ENCODE measurements at places on chromosomes 12 and 14.

GRCh38 chr12:93336291-93336741, 41.4 kb upstream of the NUDT4 start:
- ATAC-seq = peak; percentile 57

DNA sequence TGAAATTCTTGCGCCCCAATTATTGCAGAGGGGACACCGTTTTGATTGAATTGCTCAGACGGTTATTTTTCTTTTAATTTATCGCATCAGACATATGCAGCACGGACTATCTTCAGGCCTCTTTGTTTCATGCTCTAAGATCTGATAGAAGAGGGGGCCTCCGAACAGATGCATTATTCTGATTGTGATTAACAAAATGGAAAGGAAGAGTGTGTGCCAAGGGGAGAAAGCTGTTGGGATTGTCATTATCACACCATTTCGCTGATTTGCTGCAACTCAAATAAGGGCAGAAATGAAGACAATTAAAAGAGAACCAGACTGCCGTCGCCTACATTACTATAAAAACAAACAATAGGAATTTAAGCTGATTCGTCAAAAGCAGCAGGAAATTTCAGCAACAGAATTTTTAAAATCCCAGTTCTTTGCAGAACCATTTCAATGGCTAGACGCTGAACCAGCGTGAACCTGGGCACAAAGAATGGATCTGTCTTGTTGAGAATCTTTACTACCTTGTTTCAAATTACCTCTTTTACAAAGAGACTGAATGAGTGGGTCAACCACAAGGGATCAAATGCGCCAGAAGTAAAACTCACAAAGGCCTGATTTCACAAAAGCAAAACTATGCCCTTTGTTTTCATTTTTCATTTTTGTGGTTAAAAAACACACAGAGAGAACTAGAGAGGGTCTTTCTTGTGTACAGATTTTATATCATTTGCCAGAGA, 30.6 kb downstream of the TMEM132D start:
- ATAC-seq = no peak

- ATAC-seq = no peak
Measured at GRCh38 chr14:75566321-75566720, 12.1 kb upstream of the FLVCR2 start.

GRCh38 chr14:102008891-102009290, 44.5 kb downstream of the DYNC1H1 start:
- ATAC-seq = no peak

- no peak for ATAC-seq
Measured at GRCh38 chr12:19220852-19221466, 91.4 kb downstream of the PLEKHA5 start.

- ATAC-seq = no peak
Measured at GRCh38 chr12:115444346-115444745, 760.4 kb upstream of the TBX3 start.

DNA sequence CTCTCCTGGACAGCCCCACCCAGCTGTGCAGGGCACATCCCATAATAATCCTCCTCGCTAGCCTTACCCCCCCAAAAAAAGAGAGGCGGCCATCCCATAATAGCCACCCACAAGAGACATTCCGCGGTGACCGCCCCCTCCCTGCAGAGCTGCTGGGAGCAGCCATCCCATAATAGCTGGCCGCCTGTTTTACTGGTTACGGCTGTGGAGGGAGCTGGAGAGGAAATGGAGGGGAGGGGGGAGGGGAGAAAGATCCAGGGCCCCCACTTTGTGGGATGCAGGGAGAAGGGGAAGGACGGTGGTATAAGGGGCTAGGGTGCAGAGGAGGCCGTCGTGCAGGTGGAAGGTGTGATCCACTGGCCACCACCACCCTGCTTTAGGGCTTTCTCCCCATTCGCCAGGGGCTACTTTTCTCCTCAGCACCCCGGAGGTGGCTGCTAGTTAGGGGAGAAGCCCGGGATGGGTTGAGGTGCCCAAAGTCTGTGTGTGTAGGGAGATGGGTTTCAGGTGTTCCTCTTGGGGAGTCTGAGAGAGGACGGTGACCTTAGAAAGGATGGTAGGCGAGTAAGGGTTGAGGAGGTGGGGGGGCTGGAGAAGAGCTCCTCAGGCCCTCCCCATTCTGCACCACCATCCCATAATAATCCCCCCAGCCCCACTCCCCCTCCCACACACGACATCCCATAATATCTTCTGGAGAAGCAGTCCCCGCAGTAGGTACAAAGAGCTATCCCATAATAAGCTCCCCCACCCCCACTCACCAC, 6.0 kb upstream of the CHD4 start:
- peak; percentile 38 for ATAC-seq

DNA sequence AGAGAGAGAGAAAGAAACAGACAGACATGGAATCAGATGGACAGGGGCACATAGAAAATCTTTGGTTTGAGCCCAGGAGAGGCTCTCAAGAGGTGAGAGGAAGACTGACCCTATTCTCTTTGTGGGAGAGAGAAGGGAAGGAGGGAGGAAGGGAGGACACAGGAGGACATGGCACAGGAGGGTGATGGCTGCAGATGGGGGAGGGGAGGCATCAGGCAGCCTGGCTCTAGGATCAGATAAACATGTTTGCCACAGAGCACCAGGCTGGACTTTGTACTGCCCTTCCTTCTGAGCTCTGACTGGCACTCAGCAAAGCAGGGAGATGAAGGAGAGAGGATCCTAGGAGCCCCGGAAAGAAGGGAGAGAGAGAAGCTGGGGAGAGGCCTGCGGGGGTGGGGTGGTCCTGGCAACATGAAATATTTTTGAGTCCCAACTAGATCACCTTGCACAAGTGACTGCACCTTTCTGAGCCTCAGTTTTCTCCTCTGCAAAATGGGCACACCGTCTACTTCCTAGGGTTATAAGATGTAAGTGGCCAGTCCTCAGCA, 6.1 kb downstream of the HNF1A start:
- no peak for ATAC-seq

DNA sequence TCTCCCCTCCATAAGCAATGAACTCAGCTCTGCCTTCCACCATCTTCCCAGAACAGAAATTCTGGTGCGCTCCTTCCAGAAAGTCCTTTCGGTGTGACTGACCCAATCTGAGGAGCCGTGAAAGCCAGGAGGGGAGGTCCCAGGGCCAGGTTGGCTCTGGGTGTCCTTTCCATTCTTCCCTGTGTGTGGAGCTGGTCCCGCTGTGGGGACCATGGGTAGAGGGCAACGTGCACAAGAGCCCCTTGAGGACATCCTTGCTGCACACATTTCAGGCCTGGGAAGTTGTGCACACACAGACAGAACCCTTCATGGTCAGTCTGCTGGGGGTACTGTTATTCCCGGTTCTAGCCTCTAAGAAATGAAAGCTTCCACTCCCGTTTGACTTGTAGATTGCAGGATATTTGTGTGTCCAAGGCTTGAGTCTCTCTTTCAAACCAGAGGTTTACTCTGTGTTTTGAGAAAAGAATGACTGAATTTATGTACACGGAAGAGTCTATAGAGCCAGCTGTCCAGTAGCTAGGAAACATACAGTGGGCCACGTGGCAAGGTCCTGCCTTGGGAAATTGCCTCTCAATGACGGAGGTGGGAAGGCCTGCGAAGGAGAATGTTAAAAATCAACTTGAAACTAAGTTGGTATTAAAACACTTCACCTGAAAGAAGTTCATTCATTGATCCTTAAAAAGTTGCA, 10.1 kb downstream of the NFKBIA start:
- ATAC-seq = no peak

DNA sequence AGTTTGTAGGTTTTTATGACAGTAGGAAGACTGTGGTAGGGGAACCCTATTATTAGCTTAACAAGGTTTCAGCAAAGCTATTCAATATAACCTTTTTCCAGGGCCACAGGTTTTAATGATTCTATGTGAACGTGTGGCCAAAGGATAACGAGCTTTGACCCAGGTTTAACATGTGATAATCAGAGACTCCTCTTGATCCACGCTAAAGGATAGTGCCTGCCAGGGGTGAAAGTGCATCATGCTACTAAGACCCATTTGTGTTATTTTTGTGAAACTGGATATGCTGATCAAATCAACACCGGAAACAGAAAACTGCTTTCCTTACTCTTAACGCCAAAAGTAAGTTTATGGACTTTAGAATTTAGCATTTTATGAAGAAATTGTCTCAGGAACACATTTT, 909 bp upstream of the TAOK3 start:
- ATAC-seq = no peak

- ATAC-seq = peak; percentile 57
Measured at GRCh38 chr14:77290705-77291104, 19.7 kb upstream of the NGB start.

GRCh38 chr14:64899958-64900357, 14.3 kb upstream of the CHURC1 start:
- no peak for ATAC-seq

Data from SK-N-SH treated with all-trans-retinoic acid at 6 μM for 48 hours (cell line).